ENCODE measurements at places on chromosomes 6 and 20.

DNA sequence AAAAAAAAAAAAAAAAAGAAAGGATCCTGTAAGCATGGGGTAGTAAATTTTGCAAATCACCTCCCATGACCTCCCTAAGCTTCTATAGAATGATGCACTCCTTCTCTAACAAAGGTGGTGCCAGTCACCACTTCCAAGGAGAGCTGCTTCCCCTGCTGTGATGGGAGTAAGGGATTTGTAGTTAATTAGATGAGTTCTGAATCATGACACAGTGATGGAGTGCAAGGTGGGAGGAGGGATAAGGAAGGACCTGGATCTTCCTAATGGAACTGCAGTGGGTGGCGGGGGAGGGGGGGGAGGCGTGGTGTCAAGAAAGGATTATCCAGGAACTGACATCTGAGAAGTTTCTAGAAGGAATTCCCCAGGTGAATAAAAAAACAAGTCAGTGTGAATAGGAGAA lies 47.8 kb downstream of the NRN1 start:
- no peak for DNase-seq

DNA sequence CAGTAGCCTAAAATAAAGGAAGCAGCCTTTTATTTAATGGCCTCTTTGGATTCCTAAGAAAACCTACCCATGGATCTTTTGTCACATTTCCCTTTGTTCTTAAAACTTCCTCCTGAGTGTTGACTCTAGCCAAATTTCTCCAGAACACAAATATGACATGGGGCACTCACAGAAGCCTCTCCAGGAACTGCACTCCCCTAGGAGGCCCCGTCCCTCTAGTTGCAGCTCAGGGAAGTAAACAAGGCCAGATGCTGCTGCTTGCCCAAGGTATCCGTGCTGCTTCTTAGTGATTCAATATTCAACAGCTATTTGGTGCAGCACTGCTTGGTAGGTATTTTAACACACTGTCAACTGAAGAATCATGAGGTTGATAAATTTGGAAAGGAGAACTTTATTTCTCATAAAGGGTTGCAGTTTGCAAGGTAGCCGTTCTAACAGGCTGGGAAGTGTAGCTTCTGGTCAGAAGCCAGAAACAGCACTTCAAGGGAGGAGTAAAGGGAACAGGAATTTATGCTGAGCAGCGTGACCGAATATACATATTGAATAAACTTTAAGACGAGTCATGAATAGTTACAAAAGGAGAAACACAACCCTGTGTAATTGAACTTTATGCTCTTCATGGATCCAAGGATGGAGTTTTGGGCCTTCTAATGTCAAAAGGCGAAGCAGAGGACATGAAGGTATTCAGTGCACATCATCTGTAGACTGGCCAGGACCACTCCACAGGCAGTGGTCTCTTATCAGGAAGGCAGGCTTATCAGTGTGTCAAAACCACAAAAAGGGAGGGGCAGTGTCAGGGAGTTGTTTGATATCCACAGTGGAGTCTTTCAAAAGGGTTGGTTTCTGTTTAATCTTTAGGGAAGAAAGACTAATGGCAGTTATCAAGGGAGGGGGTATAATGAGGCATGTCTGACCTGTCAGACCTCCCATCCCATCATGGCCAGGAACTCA lies 63.3 kb downstream of the CD24 start:
- DNase-seq: no peak

- DNase-seq: no peak
Measured at GRCh38 chr6:100979267-100979666, 98.1 kb upstream of the ASCC3 start.

DNA sequence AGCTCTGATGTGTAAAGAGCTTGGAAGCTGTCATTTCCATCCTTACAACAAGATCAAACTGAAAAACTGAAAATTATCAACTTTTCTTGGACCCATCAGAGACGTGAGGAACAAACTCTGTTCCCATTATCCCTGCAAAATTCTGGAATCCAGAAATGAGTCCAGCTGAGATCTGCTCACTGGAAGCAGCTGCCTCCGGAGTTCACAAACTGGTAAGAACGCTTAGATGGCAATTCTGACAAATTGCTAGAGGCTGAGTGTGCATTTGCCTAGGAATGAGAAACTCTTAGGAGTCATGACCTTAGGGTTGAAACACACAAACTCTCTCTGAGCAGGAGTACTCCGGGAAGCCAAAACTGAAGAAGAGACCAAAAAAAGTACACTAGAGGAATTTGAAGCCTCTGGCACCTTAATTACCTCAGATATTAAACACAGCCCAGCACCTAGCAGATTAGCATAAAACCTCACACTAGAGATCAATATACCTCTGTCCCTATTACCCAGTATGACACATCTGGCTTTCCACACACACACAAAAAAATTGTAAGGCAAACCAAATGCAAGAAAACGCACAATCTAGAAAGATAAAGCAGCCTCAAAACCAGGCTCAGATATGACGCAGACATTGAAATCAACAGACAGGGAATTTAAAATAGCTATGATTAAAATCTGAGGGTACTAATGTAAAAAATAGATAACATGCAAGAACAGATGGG lies 233.5 kb upstream of the SGK1 start:
- DNase-seq: no peak

- no peak for DNase-seq
Measured at GRCh38 chr20:6579417-6579816, 188.1 kb upstream of the BMP2 start.

DNA sequence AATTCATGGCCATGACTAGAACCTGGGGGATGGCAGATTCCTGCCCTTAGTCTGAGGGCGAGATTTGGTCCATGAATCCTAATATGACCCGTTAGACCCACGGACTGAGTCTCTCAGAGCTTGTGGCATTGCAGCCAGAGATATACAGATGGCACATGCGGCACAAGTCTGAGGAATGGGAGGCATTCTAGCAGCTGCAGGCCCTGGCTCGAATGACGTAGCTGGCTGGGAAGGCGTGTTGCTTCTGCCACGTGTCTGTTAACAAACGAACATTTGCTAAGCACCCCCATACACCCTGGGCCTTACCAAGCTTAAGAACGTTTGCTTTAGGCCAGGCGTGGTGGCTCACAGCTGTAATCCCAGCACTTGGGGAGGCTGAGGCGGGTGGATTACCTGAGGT lies 68.0 kb downstream of the CD164 start:
- DNase-seq: no peak

- DNase-seq: no peak
Measured at GRCh38 chr6:54515713-54516112, 207.5 kb downstream of the TINAG start.

- no peak for DNase-seq
Measured at GRCh38 chr6:140040396-140040795, 665.9 kb upstream of the CITED2 start.

DNA sequence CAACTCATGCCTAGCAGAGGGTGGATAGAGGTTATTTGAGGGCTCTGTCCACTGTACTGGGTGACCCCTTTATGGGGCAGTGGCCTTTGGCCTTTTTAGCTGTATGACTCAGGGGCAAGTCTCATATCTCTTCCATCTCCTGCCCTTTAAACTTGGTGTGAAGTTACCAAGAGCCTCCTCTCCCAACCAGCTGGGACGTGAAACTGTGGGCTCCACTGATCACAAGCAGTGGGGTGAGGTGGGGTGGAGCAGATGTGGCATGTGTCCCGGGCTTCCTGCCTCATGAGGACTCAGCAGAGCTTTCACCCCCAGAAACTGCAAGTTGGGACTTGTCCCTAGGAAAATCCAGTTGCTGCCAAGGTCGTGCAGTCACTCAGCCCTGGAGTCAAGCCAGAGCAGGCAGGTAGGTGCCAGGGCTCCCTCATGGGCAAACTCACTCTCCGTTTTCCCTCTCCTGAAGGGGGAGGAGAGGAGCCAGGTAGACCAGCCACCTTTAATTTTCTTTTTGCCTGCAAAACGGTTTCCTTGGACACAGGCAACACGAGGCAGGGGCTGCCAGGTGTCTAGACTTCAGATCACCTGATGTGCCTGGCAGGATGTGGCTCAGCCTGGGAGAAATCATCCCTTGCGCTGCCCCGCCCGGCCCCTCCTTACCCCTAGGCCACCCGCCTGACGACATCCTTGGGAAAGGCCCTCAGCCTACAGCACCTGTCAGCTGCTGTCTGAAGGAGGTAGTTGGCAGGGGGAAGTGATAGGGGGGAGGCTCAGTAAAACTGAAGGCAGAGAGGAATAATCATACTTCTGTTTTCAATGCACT lies 4.0 kb downstream of the CDKN1A start:
- DNase-seq: peak; percentile 80

DNA sequence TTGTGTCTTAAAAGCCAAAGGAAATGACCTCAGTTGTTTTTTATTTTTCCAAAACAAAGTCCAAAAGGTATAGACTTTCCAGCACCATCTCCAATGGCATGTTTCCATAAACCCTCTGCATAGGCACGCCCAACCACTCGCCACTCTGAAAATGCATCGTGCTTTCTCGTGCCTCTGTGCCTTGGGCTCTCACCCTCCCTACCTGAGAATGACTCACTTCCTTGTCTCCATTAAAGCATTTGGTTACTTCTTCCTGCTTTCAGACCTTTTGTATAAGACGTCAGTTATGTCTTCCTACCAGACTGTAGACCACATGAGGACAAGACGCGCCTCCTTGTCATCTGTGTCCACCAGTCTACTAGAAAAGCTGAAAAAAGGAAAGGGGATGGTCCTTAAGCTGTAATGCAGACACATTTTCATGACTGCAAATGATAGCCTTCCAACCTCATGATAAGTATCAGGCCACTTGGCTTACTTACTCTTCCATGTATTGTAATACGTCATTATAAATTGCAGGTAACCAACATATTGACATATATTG lies 61.2 kb upstream of the CDYL start:
- no peak for DNase-seq

DNA sequence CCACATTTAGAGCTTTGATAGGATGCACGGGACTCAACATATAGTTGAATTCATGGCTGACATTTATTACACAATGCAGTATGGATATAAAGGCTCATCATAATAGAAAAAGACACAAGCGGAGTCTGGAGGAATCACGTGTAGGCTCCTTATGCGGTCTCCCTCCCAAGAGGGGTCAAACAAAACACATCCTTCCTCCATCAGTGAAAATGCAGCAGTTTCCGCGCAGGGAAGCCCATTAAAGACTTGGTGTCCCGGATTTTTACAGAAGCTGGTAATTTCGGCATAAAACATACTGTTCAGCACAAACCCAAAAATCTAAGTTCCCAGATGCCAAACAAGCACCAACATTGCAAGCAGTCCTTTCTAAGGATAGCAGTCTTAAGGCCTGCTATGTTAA lies 1.1 kb downstream of the USP45 start:
- no peak for DNase-seq

DNA sequence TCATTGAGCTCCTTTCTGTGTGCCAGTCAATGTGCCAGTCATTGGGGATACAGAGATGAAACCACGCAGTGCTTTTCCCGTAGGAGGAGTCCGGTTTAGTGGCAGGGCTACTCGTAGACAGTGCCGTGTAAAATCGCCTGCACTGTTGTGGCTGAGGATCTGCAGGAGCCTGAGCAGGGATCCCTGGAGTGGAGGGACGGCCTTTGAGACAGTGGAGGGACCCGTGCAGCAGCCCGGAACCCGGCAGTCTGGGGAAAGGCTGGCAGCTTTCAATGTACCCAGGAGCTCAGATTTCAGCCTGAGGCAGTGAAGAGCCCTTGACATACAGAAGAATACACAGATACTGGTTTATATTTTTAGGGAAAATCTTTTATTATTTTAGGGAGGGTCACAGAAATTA lies 203.3 kb downstream of the ARID1B start:
- no peak for DNase-seq

DNA sequence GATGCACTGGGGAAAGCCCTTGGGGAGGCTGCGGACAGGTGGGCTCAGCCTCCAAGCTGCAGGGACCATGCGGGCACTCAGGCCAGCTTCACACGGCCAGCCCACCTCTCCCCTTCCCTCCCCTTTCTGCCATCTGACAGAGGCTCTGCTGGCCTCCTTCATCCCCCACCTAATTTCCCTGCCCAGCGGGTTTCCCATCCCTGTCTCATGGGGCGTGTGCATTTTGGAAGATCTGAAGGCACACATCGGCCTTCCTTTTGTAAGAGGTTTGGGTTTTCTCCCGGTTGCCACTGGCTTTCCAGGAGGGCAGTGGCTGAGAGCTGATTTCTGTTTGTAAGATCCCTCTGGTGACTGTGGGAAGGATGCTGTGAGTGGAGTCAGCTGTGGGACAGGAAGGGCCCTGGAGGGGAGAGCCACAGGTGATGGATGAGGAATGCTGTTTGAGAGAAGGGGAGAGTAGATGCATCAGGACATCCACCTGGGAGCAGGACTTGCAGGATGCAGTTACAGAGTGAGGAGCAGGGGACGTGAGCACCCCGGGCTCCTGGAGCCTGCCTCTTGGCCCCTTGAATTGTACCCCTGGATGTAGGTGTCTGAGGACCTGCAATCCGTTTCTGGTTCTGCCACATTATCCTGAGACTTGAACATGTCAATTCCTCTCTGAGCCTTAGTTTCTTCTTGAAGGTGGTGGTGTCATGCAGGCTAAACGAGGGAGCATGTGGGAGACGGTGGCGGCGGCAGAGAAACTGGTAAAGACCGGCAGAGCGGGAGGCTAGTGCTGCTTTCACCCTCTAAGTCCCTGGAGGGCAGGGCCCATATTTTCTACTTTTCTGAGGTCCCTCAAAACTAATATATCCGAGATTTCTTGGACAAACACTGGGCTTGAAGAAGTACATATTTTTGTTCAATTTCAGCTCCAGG lies 5.9 kb upstream of the TUBB1 start:
- DNase-seq: no peak

GRCh38 chr6:166450167-166450873 lies 67.6 kb upstream of the MPC1 start:
- DNase-seq: no peak

DNA sequence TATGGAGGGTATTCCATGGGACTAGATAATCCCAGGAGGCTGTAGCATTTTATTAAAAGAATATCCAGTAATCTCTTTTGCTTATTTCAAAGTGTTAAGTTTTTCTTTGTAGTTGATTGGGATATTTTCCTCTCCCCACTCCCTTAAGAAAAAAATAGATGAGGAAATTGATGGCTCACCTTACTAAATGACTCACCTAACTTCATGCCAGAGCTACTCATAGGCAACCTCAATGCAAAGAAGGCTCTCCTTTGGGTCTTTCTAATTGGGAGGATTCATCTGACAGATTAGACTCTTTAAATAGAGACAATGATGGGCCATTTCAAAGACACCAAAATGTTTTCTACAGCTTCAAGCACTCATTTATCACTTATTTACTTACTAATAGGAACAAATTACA lies 528.5 kb upstream of the BTBD3 start:
- no peak for DNase-seq

DNA sequence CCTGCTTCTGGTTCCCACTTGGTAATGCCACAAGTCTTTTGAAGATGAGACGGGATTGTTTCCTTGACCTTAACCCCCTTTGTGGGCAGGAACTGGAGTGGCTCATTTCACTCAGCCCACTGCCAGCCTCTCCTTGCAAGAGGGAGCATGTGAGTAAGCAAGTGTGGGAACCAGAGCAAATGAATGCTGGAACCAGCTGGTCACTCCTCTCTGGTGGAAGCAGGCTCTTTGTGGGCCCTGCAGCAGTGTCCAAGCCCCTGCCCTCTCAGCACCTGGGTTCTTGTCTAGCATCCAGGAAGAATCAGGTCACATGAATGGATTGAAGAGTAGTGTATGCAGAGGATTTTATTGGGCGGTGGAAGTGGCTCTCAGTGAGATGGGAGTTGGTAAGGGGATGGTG lies 944.5 kb downstream of the QKI start:
- DNase-seq: no peak

Measured in effector CD4-positive, alpha-beta T cell (primary cell).